A549 treated with CORT108297 at 1 μM for 4 hours (cell line): ENCODE measurements at places on chromosomes 3 and 15. TPM values are rescaled to one million over a fixed set of nuclear protein-coding genes. Genes with fewer than 3 reads are reported as not detected.

The P2RY1 gene
- 0.36 to 0.49 TPM (median 0.37 TPM) in 5 replicates for total RNA-seq

The PLCH1 gene
- total RNA-seq = 0.95 to 1.2 TPM (median 1.0 TPM) in 5 replicates

The CCR8 gene
- not detected in 5 replicates for total RNA-seq

The PPP1R14D gene
- 0.10 to 0.28 TPM in 2 of 5 replicates, not detected in the others for total RNA-seq

The EIF4G1 gene
- total RNA-seq = 247 to 263 TPM (median 260 TPM) in 5 replicates
